Stimulated activated CD8-positive, alpha-beta memory T cell treated with anti-CD3 and anti-CD28 coated beads, Interleukin-15, amount 100 ng/mL, for 48 hours (primary cell): ENCODE measurements at places on chromosomes 12 and 14.

DNA sequence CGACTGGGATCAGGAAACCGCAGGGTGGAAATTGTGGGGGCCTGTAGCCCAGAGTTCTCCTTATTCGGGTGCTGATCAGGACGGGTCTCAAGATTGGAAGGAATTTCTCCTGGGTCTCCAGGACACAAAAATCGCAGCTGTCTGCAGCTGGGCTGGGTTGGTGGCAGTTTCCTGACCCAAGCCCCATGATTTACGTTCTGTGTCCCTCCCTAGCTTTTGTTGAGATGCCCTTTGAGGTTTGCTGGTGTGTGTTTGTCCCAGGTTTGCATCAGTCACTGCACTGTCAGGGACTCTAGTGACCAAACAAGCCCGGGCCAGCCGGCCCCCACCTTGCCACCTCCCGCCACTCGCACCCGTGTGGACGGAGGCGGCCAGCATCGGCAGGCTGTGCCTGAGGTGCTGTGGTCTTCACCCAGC, 89.5 kb downstream of the FBXL14 start:
- no peak for DNase-seq

DNA sequence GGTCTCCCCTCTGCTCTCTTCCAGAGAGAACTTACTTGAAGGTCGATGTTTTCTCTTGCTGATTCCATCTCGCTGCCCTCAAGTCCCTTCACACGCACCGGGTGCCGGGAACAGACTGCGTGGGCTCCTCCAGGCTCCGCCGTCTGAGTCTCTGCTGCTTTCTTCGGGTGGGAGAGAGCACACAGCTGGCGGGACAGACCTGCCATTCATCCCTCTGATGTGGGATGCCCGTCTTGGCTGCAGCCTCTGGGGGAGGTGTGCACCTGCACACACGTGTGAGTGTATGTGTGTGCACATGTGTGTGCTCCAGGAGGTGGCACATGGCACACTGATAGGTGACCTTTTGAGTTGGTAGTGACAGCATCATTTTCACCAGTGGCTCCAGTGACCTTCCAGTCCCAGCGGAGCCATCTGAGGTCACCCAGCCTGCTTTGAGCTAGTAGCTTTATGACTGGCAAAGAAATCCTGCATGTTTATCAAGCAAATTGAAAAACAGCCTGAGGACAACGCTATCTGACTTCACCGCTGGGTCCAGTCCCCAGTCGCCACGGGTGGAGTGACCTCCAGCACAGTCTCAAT, at the start of gene NINJ2:
Gene NINJ2 (minus strand): TSS at position 153 of the 579 bp plus-strand sequence. CDS start 85 bp downstream, at position 68.
- no peak for DNase-seq

- DNase-seq: no peak
Observed at GRCh38 chr12:1330477-1330827, 263.9 kb downstream of the FBXL14 start.

- no peak for DNase-seq
Observed at GRCh38 chr12:6424008-6424347, 20.8 kb upstream of the CD27 start.

DNA sequence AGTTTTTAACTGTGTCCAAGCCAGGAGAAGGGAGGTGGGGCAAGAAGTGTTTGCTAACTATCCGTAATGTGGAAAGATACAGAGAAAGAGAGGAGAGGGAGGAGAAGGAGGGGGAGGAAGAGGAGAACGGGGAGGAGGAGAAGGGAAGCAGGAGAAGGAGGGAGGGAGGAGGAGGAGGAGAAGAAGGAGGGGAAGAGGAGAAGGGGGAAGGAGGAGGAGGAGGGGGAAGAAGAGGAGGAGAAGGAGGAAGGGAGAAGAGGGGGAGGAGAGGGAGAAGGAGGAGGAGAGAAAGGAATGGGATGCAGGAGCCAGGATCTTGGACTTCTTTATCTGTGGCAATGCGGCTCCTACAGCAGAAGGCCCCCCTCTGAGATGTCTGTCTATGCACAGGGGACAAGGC, 510.3 kb upstream of the CCDC196 start:
- no peak for DNase-seq

DNA sequence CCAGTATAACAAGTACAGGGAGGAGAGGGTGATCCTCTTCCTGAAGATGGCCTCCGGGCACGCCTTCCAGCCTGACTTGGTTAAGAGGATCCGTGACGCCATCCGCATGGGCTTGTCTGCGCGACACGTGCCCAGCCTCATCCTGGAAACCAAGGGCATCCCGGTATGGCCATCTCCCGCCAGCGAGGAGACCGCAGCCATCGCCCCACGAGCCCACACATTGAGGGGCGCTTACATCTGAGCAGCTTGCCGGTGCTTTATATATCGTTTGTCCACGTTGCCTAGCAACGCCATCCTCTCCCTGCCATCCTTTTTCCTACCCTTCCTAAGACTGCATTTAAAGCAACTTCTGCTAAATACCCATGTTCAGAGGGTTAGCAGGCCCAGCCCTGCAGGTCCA, 71.5 kb downstream of the AACS start:
- no peak for DNase-seq

- DNase-seq: no peak
Observed at GRCh38 chr14:56552615-56553014, 27.0 kb upstream of the TMEM260 start.

- DNase-seq: no peak
Observed at GRCh38 chr12:113082486-113083148, 26.1 kb downstream of the DTX1 start.

- DNase-seq: no peak
Observed at GRCh38 chr12:114588061-114588460, 95.9 kb downstream of the TBX3 start.

DNA sequence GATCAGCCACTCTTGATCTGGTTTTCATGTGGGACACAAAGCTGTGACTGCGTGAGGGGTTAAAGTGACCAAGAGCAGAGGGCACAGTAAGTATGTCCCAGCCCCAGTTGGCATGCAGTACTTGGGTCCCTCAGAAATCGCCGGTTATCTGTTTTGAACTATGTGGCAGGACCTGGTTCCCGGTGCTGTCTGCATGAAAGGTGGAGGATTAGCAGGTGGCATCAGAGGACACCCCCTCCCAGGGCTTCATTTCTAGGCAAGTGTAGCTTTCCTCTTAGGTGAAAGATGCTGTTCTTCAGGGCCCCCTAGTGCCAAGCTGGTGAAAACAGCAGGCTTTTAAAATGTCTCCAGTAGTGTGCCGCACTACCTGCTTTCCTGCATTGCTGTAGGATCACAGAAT, 57.1 kb downstream of the ATG14 start:
- peak; percentile 16 for DNase-seq

GRCh38 chr14:36495666-36496065, 24.4 kb downstream of the NKX2-1 start:
- DNase-seq: no peak

DNA sequence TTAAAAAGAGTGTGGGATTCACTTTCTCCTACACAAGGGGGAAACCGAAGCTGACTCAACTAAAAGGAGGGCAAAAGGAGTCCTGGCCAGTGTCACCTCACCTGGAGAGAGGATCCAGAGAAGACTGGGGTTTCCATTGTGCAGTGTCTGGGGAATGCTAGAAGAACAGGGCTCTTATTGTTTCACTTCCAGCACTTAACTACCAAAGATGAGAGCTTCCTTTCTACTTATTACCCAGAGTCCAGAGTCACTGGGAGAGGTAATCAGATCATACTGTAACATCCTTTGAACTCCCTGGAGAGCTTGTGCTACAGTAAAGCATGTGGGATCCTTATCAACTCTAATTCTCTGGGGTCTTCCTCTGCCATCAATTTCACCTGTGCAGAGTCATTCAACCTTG, 148.4 kb upstream of the BCL2L14 start:
- no peak for DNase-seq

GRCh38 chr12:24915501-24915900, 33.4 kb downstream of the BCAT1 start:
- no peak for DNase-seq
